ENCODE measurements at places on chromosomes 2 and 18. TPM values are rescaled to one million over a fixed set of nuclear protein-coding genes. Genes with fewer than 3 reads are reported as not detected.
A peak's percentile ranks its signal among the peaks of the same experiment; 100 is the strongest.

CYP27A1 gene
- total RNA-seq, result 5.2 TPM

TYMS gene
- 26.7 TPM for total RNA-seq

FOXD4L1 gene
- total RNA-seq, result not detected

C1D gene
- 13.6 TPM for total RNA-seq

VAMP8 gene
- total RNA-seq, result 0.83 TPM

PROM2 gene
- not detected for total RNA-seq

RAB31 gene
- total RNA-seq, result 28.9 TPM

VIL1 gene
- total RNA-seq, result not detected

- no peak overlapping the region for H3K4me3 ChIP-seq
- H3K27ac ChIP-seq, result no peak overlapping the region
- no peak for DNase-seq
- H3K27me3 ChIP-seq, result peaks cover 39% of the 10 kb centered on the region
- peaks cover 11% of the 10 kb centered on the region for H3K36me3 ChIP-seq
- no peaks in the 10 kb centered on the region for H3K4me1 ChIP-seq
Observed at GRCh38 chr18:2909431-2910140, 62.8 kb downstream of the EMILIN2 start.

DNA sequence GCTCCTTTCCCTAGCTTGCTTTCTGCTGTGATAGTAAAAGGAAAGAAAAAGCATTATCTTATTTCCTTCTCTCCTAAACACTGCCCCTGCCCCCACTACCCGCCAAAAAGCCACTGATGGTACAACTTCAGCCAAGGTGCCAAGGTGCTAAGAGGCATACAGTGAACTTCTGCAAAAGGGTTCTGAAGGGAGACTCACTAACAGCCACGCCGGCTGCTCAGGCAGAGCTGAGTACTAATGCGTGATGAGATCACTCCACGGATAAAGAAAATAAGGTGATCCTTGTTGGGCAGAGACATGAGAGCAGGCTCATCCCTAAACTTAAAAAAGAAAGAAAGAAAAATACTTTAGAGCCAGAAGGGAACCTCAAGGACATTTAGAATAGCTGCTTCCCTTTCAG is 60.5 kb upstream of the PXDN start:
- peaks cover 5% of the 10 kb centered on the region for H3K27me3 ChIP-seq
- H3K4me1 ChIP-seq, result no peaks in the 10 kb centered on the region
- DNase-seq, result no peak
- H3K27ac ChIP-seq, result no peak overlapping the region
- no peak overlapping the region for H3K4me3 ChIP-seq

DNA sequence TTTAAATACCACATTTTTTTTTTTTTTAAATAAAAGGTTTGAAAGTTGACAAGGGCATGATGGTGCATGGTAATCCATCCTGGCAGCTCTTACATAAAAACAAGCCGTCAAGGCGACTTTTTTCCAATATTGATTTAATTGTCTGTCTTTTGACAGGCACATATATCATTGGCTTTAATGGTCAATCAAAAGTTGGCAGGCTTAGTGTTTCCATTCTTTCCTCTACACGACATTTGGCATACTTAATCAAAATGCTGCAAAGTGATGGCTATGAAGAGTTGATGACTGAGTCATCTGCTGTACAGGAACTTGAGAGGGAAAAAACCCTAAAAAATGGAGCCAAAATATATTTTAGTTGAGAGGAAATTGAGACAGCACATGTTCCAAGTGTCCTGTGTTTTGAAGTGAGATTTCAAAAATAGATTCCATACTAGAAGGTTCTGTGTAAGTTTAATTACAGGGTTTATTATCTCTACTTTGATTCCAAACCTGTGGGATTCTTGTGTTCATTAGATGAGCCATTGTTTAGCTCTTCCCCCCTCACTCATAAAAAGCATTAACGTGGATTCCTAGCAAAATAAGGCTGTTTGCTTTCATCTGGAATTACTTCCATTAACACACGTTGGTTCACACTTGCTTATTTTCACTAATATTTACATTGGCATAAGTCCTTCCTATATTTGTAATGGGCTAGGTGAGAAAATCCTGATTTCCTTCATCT is 3.2 kb downstream of the TSHZ1 start:
- H3K27me3 ChIP-seq, result no peaks in the 10 kb centered on the region
- no peak overlapping the region for H3K4me3 ChIP-seq
- no peak overlapping the region for H3K27ac ChIP-seq
- H3K4me1 ChIP-seq, result peaks cover 13% of the 10 kb centered on the region
- peak; percentile 36 for DNase-seq

DNA sequence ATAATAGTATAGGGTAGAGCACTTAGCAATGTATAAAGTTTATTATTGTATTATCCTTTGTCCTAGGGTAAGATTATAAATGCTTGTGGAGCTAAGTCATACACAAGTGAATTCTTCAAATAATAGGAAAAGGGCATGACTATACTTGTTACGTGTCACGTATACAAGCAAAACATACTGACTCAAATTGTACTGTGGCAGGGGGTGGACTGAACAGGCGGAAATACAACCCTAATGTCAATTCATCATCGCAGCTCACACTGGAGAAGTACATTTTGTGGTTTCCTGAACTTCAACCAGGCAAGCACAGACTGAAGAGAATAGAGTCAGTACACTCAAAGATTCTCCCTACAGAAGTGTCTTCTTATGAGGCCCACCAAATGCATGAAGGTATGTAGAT is 201.0 kb downstream of the MBD2 start:
- H3K27ac ChIP-seq, result no peak overlapping the region
- H3K4me3 ChIP-seq, result no peak overlapping the region
- no peaks in the 10 kb centered on the region for H3K27me3 ChIP-seq
- no peaks in the 10 kb centered on the region for H3K36me3 ChIP-seq

DNA sequence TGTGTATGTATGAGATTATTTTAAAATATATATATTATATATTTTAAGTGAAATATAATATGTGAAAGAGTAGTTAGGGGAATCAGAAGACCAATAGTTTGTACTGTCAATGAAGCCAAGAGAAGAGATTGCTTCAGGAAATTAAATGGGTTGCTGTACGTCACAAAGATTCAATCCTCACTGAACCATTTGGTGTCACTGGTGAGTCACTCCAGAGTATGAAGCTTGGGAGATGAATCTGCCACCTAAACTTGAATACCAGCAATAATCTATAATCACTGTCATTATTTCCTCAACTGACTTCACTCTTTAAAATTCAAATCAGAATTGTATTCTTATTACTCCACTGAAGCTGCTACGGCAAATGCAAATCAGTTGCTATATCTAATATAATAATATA is 41.9 kb upstream of the SCN9A start:
- no peaks in the 10 kb centered on the region for H3K27me3 ChIP-seq
- H3K4me3 ChIP-seq, result no peak overlapping the region
- no peaks in the 10 kb centered on the region for H3K4me1 ChIP-seq
- no peaks in the 10 kb centered on the region for H3K36me3 ChIP-seq
- DNase-seq, result peak; percentile 65

- no peak overlapping the region for H3K4me3 ChIP-seq
- no peaks in the 10 kb centered on the region for H3K27me3 ChIP-seq
- no peak for DNase-seq
- H3K27ac ChIP-seq, result no peak overlapping the region
- no peaks in the 10 kb centered on the region for H3K4me1 ChIP-seq
- H3K36me3 ChIP-seq, result no peaks in the 10 kb centered on the region
Observed at GRCh38 chr2:56626927-56627326, 443.1 kb downstream of the CCDC85A start.

DNA sequence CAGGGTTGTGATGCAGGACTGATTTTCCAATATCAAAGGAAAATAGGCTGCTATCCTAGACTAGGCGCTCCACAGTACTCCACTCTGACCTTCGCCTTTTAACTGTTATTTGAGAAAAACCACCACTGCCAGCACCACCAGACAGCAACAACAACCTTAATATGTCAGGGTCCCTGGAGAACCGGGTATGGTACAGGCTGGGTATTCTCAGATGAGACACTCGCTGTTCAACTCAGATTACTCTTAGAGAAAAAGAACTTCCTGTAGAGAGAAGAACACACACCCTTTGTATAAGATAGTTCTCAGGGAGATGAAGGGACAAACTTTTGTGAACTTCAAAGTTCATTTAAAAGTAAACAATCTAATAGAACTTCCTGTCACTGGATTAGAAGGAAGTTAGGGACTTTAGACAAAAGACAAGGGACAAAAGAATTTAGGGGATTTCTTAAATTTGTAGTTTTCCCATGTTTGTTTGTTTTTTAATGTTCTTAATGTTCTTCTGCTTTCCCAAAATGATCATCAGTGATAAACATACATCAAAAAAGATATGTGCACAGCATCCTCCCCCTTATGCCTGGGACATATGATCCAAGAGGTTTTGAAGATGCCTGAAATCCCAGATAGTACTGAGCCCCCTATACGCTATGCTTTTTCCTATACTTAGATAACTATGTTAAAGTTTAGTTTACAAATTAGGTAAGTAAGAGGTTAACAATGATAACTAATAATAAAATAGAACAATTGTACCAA is 41.3 kb upstream of the PPP1R1C start:
- H3K27me3 ChIP-seq, result no peaks in the 10 kb centered on the region
- H3K27ac ChIP-seq, result no peak overlapping the region
- no peak for DNase-seq
- no peaks in the 10 kb centered on the region for H3K36me3 ChIP-seq
- peaks cover 1% of the 10 kb centered on the region for H3K4me1 ChIP-seq

DNA sequence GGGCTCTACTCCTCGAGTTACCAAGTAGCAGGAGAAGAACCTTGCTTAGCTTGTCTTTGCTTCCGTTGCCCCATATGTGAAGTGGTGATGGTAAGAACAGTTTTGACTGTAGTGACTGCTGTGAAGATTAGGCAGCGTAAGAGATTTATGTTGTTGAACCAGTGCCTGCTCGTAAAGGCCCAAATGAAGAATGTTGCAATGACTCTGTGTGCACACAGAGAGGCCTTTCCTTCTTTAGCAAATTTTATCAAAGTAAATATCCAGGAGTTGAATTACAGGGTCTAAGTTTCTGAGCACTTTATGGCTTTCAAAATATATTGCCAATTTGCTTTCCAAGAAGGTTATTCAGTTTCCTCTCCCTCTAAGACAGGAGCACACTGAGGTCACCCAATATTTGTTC is 14.5 kb downstream of the NTSR2 start:
- no peak for DNase-seq
- no peaks in the 10 kb centered on the region for H3K4me1 ChIP-seq
- no peak overlapping the region for H3K27ac ChIP-seq
- H3K27me3 ChIP-seq, result peaks cover 60% of the 10 kb centered on the region
- H3K4me3 ChIP-seq, result no peak overlapping the region
- no peaks in the 10 kb centered on the region for H3K36me3 ChIP-seq

DNA sequence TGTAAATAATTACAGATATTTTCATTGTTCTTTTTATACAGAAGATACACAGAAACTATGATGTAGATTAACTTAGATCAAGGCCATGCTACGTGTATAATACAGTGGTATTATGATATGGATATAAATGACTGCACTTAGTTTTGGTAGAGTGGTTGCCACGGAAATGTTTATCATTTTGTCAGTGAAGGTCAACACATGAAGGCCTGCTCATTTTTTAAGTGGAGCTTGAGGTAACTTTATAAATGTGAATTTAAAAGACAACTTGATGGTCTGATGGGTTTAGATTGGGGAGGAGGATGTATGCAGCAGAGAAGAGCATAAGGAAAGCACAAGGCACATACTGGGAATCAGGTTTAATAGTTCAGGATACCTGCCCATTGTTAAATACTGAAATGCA is 14.4 kb upstream of the BBS5 start:
- no peak for DNase-seq
- no peak overlapping the region for H3K27ac ChIP-seq
- peaks cover 10% of the 10 kb centered on the region for H3K4me1 ChIP-seq
- no peak overlapping the region for H3K4me3 ChIP-seq

GRCh38 chr18:58087928-58088690 is 44.1 kb downstream of the NEDD4L start:
- no peaks in the 10 kb centered on the region for H3K36me3 ChIP-seq
- H3K27me3 ChIP-seq, result no peaks in the 10 kb centered on the region
- no peaks in the 10 kb centered on the region for H3K4me1 ChIP-seq
- H3K4me3 ChIP-seq, result no peak overlapping the region

DNA sequence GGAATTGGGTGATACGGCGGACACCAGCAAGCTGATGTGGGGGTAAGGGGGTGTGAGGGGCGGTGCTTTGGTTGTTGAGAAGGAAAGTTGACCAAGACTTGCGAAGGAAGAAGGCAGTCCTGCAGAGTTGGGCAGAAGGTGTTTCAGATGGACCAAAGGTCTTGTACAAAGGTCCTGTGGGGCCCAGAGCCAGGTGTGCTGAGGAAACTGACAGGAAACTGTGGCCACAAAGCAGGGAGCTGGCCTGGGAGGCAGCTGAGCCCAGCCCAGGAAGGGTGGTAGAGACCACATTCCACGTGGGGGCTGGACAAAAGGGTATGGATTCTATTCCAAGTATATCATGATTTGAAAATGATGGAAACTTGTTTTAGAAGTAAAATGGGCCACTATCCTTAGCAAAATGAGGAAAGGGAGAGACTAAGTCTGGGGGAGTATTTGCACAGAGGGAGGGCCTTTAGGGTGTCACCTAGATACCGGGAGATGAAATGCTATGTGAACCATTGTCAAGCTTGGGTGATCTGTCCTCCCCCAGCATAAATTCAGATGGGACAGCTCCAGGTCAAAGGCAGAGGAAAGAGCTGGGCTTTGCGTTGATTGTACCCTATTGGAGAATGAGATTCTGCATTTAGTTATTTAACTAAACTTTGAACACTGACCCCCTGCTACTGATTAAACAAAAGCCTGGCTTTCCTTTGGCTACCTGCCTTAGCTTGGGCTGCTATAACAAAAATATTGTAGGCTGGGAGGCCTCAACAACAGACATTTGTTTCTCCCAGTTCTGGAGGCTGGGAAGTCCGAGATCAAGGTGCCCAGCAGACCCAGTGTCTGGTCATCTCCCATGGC is 4.3 kb upstream of the EDAR start:
- H3K4me1 ChIP-seq, result no peaks in the 10 kb centered on the region
- H3K36me3 ChIP-seq, result no peaks in the 10 kb centered on the region
- H3K27me3 ChIP-seq, result peaks cover 61% of the 10 kb centered on the region

GRCh38 chr2:241870081-241870541 is 582 bp downstream of the RTP5 start:
- H3K27ac ChIP-seq, result no peak overlapping the region
- H3K27me3 ChIP-seq, result peaks cover 45% of the 10 kb centered on the region
- H3K4me3 ChIP-seq, result no peak overlapping the region
- H3K4me1 ChIP-seq, result no peaks in the 10 kb centered on the region
- H3K36me3 ChIP-seq, result no peaks in the 10 kb centered on the region

- H3K4me1 ChIP-seq, result peaks cover 8% of the 10 kb centered on the region
- H3K4me3 ChIP-seq, result no peak overlapping the region
Observed at GRCh38 chr2:62489162-62489561, 16.8 kb downstream of the TMEM17 start.

- DNase-seq, result no peak
- H3K27ac ChIP-seq, result peak overlapping the region; percentile 99
- peaks cover 1% of the 10 kb centered on the region for H3K36me3 ChIP-seq
- no peaks in the 10 kb centered on the region for H3K27me3 ChIP-seq
- H3K4me3 ChIP-seq, result peak overlapping the region; percentile 91
- no peaks in the 10 kb centered on the region for H3K4me1 ChIP-seq
Observed at GRCh38 chr2:95121093-95121406, 558 bp downstream of the MRPS5 start.

Measured in IMR-90 (cell line).